ENCODE measurements at places on chromosomes 13 and 19.

DNA sequence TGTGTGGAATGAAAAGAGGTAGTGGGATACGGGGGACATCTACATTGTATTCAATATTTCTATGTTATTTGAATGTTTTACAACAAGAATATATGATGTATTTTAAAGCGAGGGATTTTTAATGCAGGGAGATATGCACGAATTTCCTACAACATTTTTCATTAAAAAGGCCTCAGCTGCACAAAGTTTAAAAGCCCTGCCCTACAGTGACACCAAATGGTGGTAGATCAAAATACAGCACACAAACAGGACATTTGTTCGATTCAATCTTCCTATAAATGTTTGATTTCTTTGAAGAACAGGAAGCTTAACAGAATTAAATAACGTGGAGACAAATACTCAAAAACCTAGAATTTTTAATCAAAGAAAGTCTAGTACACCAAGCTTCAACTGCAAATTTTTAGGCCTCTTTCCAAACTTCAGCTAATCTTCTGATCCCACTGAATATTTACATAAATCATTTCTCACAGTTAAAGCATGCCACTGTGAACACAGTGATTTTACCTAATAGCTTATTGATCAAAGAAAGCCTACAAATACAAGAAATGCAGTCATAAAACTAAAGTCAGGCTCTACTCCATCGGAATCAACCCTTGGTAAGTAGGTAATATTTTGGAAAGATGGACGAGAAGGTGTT lies 257.2 kb downstream of the DIAPH3 start:
- no peak for DNase-seq

GRCh38 chr13:109344552-109345157 lies 441.7 kb downstream of the IRS2 start:
- DNase-seq: no peak

DNA sequence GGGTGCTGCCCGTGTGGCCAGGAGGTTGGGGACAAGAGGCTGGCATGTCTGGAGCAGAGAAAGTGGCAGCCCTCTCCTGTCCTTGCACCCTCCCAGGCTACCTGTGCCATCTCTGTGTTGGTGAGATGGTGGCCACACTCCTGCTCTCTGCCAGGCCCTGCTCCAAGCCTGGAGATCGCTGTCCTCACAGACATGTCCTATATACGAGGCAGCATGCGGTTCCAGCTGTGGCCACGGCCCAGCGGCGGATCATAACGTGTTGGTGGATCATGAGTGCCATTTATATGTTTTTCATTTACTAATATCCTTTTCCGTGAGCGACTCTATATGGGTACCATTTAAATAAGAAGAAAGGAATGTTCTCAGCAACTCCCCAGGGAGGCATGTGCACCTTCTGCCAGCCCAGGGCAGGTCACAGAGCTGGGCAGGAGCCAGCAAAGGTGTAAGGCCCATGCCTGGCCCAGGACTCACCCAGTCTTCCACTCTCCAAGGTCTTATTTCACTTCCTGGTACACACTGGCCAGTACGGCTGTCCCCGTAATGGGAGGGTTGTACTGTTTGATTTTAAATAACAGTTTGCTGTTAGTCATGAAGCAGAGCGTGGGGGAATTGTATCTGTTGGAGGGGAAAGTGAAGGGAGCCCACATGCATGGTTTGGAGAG lies 47.2 kb upstream of the LDLR start:
- no peak for DNase-seq

GRCh38 chr13:67408798-67409197 lies 178.7 kb upstream of the PCDH9 start:
- no peak for DNase-seq

DNA sequence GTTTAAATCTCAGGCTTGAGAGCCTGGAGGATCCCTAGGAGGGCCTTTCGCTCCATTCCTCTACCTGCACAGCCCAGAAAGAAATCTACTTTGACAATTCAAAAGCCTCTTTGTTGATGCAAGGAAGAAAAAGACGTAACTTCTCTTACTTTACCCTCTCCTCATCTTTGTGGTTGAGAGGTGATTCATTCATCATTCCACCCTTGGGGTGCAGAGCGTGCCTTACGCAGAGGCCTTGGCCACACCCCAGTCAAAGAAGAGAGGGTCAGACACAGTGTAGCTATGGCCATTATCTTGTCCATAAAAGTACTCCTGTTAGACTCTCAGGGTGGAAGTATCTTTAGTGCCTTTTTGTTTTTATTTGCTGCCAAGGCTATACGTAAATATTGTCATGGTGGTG lies 184.0 kb downstream of the IRS2 start:
- DNase-seq: no peak

DNA sequence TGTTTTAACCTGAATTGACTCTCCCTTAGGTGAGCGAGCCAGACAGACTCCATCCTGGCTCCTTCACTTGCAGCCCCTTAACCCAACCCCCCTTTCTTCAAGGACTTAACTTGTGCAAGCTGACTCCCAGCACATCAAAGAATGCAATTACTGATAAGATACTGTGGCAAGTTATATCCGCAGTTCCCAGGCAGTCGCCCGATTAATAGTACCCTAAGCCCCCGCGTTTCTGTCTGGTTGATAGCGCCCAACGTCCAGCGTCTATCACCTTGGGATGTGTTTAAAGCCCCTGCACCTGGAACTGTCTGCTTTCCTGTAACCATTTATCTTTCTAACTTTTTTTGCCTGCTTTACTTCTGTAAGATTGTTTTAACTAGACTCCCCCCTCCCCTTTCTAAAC lies 6.2 kb downstream of the HSD17B14 start:
- no peak for DNase-seq

DNA sequence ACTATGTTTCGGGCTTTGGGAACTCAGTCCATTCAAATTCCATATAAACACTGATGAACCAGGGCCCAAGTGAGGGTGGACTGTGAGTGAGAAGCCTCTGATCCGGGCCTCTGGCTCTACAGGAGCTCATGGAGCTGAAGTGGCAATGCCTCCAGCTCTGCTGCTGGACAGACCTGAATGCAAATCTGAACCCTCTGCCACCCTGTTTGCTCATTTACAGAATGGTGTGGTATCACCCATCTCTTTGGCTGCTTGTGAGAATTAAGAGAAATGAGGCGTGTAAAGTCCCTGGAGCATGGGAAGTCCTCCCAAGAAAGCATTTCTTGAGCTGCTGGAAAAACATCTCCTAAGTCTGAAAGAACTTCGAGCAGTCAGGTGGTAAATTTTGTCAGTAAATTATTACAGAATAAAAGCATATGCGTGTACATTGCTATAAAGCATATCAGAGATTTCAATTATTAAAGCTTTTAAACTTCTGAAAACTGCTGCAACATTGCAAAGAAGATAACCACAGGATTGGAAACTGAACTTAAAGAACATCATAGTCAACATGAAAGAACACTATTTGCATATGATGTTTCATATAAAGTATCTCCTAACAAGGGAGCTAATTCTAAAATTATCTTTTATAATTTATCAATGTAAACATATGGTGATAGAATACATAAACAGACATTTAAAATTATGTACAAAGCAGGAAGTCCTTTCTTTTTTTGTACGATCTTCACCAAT lies 369.0 kb downstream of the UQCRFS1 start:
- DNase-seq: no peak

DNA sequence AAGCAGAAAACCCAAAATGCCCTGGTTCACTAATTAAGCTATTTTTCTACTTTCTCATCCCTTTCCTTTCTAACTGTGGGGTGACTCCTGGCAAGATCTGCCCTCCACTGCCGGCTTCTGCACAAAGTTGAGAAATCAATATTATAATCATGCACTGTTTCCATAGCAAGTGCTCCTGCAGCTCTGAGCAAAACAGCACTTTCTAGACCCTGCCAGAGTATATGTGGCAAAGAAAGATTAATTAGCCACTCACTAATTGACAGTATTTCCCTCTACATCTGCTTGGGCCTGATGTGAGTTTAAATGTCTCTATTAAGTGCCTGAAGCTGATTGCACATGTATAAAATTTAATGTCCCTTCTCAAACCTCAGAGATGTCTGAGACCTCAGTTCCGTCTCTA lies 39.5 kb upstream of the FAM216B start:
- no peak for DNase-seq

GRCh38 chr13:41973247-41973741 lies 12.4 kb upstream of the VWA8 start:
- no peak for DNase-seq

- DNase-seq: no peak
Observed at GRCh38 chr19:32022044-32022640, 323.3 kb upstream of the ZNF507 start.

- no peak for DNase-seq
Observed at GRCh38 chr13:53131361-53131760, 102.7 kb downstream of the OLFM4 start.

DNA sequence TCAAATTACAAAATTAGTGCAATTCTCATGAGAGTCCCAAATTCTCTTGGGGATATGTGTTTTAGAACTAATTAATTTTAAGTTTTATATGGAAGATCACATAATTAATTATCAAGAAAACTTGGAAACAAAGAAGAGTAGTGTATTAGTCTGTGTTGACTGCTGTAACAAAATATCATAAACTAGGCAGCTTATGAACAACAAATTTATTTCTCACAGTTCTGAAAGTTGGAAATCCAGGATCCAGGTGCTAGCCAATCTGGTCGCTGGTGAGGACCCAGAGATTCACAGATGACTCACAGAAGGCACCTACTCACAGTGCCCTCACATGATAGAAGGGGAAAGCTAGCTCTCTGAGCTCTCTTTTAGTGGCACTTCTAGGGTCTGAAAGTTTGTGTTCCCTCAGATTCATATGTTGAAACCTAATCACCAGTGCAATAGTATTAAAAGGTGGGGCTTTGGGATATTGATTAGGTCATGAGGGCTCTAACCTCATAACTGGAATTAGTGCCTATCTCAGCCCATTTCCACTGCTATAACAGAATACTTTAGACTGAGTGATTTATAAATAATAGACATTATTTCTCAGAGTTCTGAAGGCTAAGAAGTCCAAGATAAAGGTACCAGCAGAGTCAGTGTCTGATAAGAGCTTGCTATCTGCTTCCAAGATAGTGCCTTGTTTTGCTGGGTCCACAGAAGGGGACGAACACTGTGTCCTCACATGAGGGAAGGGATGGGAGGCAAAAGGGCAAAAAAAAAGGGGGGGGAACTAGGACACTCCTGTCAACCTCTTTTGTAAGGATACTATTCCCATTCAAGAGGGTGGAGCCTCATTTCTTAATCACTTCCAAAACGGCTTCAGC lies 1.5 kb upstream of the ARGLU1 start:
- DNase-seq: no peak

DNA sequence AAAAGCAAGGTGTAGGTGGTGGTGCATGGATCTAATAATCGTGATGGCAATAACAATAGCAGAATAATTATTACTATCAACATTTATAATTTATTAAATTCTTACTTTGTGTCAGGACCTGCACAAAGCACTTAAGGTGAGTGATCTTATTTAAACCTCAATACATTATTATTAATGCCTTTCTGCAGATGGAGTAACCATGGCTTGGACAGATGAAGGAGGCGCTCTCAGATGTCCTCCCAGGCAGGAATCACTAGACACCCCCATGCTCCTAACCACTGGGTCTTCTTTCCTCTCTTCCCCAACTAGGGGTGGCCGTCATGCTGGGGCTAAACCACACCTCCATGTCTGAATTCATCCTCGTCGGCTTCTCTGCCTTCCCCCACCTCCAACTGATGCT lies at the start of gene OR10H2:
Gene OR10H2 (plus strand): TSS at position 301 of the 400 bp plus-strand sequence. CDS start 20 bp downstream, at position 321.
- DNase-seq: no peak

GRCh38 chr13:36817996-36818803 lies 822 bp upstream of the RFXAP start:
- no peak for DNase-seq

DNA sequence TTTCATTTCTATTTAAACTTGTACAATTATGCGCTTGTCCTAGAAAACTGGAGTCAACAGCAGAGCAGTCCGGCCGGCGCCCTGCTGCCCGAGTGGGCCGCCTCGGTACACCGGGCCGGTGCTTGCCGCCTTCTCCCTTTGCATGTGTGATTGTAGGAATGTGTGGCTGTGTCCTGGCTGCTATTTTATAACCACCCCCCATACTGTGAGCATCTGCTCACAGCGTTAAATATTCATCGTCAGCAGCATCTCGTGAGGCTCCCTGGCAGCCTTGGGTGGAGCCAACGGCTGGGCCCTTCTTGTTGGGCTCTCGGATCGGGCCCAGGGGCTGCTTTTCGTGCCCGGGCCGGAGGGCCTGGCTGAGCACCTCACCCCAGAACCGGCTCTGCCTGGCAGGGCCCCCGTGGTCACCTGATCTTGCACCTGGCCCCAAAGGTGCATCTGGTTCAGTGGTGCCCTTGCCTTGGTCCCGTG lies 10.6 kb downstream of the PIAS4 start:
- peak; percentile 48 for DNase-seq

GRCh38 chr13:114212158-114212495 lies 22.6 kb upstream of the CDC16 start:
- DNase-seq: no peak

DNA sequence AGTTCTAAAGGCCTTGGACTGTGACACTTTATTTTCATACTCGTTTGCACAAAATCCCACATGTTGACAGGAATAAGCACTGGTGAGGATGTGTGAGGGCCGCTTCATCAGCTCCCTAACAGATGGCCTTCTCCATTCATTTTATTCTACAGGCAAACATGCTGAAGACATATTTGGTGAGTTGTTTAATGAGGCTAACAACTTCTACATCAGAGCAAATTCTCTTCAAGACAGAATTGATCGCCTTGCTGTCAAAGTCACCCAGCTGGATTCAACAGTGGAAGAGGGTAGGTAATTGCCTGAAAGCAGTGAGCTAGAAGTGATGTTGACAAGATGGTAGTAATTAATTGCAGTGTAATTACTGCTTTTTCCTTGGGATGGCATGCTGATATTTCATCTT lies 95.7 kb downstream of the GPR12 start:
- DNase-seq: no peak

DNA sequence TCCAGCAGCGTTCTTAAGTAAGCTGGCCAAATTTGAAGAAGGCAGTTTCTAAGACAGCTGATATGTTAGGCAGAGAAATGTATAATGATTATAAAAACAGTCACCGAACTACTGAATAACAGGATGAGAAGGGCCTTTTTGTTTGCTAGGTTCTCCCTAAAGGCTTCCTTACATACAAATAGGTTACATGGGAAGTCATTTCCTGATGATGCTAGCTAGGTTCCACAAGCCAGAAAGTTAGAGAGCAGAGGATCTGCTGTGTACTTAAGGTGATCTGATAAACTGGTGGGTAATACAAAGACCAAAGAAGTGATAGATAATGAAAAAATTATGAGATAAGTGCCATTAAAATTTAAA lies 139.7 kb downstream of the VWA8 start:
- no peak for DNase-seq

GRCh38 chr19:28117143-28117542 lies 1095.8 kb downstream of the UQCRFS1 start:
- no peak for DNase-seq
